Mesothelial cell of epicardium (in vitro differentiated cells): ENCODE measurements at places on chromosomes 7 and 10.

DNA sequence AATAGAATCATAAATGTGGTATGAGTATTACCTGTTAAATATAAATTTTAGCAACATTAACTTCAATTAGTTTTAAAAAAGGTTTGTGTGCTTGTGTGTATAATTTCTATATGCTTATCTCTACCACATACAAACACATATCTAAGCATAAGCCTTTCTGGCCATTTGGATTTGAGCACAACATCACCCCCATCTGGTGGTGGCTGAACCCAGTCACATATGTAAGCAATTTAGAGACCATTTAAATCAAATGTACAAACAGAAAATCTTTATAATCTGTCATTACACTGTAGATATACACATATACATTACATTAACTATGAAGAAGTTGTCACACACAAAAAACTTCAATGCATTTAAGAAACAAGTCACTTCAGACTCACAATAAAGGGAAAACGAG, 31.7 kb downstream of the GPR22 start:
- no peak for DNase-seq

DNA sequence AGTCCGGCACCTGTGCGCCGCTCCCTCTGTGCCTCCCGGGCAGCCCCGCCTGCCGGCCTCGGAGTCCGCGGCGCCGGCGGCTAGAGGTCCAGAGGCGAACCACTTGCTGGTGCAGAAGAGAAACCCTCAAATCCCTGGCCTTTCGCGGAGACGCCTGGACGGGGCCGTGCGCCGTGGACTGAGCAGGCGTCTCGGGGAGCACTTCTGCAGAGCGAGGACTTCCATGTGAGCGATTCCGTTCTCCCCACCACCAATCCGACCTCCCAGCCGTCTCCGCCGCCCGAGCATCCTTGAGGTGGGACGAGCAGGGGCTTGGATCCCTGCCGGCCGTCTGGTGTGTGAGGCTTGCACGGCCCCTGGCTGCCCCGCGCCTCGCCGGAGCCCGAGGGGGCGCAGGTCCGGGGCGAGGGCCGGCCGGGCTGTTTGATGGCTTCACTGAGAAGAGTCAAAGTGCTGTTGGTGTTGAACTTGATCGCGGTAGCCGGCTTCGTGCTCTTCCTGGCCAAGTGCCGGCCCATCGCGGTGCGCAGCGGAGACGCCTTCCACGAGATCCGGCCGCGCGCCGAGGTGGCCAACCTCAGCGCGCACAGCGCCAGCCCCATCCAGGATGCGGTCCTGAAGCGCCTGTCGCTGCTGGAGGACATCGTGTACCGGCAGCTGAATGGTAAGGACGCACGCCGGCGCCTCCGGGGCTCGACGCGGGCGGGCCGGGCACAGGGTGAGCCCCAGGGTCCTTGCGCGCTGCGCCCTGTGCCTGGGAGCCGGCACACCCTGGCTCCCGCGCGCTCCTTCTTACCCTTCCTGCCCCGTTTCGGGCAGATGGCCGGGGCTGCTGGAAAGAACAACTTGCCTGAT, 660 bp downstream of the GALNT17 start:
- no peak for DNase-seq

DNA sequence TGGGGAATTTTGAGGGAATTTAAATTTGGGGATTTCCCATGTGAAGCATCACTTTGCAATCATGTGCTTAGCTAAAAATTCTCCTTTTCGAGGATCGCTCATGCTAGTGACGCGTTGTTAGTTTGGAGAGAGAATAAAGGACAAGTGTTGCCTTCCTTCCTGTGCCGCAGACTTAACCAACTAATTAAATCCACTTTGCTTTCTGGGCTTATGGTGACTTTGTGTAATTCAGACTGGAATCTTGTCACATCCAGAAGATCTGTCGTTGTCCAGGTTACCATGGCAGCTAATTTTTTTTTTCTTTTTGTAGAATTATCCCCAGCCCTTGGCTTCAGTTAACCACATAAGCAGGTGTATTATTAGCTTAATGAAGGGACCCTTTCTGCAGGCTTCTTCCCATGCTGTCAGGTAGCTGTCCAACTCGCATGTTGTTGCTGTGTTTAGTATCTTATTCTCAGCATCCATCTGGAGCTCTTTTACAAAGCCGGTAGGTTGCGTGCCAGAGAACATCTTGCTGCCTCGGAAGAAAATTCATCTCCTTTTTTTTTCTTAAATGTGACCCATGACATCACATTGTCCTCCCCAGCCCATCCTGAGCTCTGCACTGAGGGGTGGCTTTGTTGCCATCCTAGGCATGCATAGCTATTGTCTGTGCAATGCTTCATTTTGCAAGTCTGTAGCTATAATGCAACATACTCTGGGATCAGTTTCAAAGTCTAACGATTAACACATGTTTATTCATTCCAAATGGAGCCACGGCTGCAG, 47.2 kb upstream of the NRP1 start:
- DNase-seq: no peak

DNA sequence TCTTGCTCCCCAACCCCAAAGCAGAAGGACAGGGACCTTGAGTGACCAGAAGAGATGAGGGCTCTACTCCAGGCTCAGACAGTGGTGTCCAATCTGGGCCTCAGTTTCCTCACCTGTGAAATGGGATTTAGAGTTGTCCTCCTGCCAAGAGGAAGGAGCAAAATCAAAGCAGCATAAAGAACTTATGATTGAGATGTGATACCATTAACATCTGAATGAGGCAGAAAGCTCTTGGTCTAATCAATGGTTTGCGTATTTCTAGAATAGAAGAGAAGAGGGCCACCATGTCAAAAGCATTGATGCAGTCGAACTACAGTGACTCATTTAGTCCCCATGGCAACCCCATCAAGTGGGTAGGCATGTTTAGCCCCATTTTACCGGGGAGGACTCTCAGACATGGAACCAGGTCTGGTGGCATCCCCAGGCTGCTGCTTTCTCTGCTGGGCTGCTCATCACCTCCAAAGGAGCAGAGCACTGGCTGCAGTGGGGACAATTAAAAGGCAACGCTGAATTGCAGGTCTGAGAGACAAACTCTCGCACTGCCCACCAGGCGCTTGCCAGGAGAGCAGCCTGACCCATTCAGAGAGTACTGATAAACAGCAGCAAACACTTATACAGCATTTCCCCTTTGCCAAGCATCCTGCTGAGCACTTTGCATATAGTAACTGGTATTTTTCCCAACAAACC, 175.9 kb downstream of the NEURL1 start:
- no peak for DNase-seq

- no peak for DNase-seq
Measured at GRCh38 chr10:117112220-117112619, 25.9 kb downstream of the VAX1 start.
